A172 (cell line): ENCODE measurements at places on chromosomes 4 and X. TPM values are rescaled to one million over a fixed set of nuclear protein-coding genes. Genes with fewer than 3 reads are reported as not detected.

ADAM29 gene
- not detected in 2 replicates for total RNA-seq

LRAT gene
- not detected in 2 replicates for total RNA-seq

XAGE1A gene
- total RNA-seq, result 1.0 TPM in 1 of 2 replicates, not detected in the other

GPRASP1 gene
- total RNA-seq, result 0.26 and 0.29 TPM in 2 replicates

IL2 gene
- total RNA-seq, result not detected in 2 replicates

SOWAHB gene
- total RNA-seq, result not detected in 2 replicates

NLRP2B gene
- not detected in 2 replicates for total RNA-seq

RUFY3 gene
- 28.1 and 28.5 TPM in 2 replicates for total RNA-seq

FOXP3 gene
- not detected in 2 replicates for total RNA-seq

DGKQ gene
- 17.4 and 25.0 TPM in 2 replicates for total RNA-seq

FABP2 gene
- not detected in 2 replicates for total RNA-seq

PLP1 gene
- not detected in 2 replicates for total RNA-seq

ETDA gene
- not detected in 2 replicates for total RNA-seq

RAB33A gene
- total RNA-seq, result not detected in 2 replicates

STK32B gene
- 0.03 and 0.10 TPM in 2 replicates for total RNA-seq

EVC gene
- total RNA-seq, result 10.2 and 11.3 TPM in 2 replicates

CYSLTR1 gene
- not detected in 2 replicates for total RNA-seq

MAGEB1 gene
- total RNA-seq, result not detected in 2 replicates

GAB3 gene
- total RNA-seq, result 0.83 and 0.93 TPM in 2 replicates

MAGEA6 gene
- total RNA-seq, result 78.2 and 78.3 TPM in 2 replicates

BMPR1B gene
- 0.05 TPM in 1 of 2 replicates, not detected in the other for total RNA-seq

TRIML2 gene
- 1.0 and 1.9 TPM in 2 replicates for total RNA-seq

HTR2C gene
- 1.5 and 2.2 TPM in 2 replicates for total RNA-seq

ARHGEF6 gene
- total RNA-seq, result 5.0 and 5.2 TPM in 2 replicates

LRCH2 gene
- 2.8 and 4.1 TPM in 2 replicates for total RNA-seq

SLC9B1 gene
- 0.10 and 0.43 TPM in 2 replicates for total RNA-seq

BEND2 gene
- total RNA-seq, result 1.4 and 2.6 TPM in 2 replicates

SYTL4 gene
- 5.4 and 5.7 TPM in 2 replicates for total RNA-seq
